A549 treated with Hydrocortisone at 1 μM for 4 hours (cell line): ENCODE measurements at places on chromosomes 7 and 10. TPM values are rescaled to one million over a fixed set of nuclear protein-coding genes. Genes with fewer than 3 reads are reported as not detected.

INMT gene
- not detected in 5 replicates for total RNA-seq

CCSER2 gene
- total RNA-seq, result 9.6 to 13.1 TPM (median 10.8 TPM) in 5 replicates

RPEL1 gene
- 0.06 TPM in 1 of 5 replicates, not detected in the others for total RNA-seq

CCNJ gene
- 5.7 to 8.2 TPM (median 6.7 TPM) in 5 replicates for total RNA-seq

FAM131B gene
- 0.23 to 0.50 TPM (median 0.39 TPM) in 5 replicates for total RNA-seq

TAS2R41 gene
- total RNA-seq, result not detected in 5 replicates

SPDYE1 gene
- not detected in 5 replicates for total RNA-seq

NPY4R2 gene
- total RNA-seq, result 19.0 to 27.9 TPM (median 23.1 TPM) in 5 replicates

MMP21 gene
- total RNA-seq, result 0.05 TPM in 1 of 5 replicates, not detected in the others
